ENCODE measurements at places on chromosomes 2 and 18.

- DNase-seq, result peak; percentile 43
Measured at GRCh38 chr18:61950371-61950770, 57.6 kb upstream of the RNF152 start.

DNA sequence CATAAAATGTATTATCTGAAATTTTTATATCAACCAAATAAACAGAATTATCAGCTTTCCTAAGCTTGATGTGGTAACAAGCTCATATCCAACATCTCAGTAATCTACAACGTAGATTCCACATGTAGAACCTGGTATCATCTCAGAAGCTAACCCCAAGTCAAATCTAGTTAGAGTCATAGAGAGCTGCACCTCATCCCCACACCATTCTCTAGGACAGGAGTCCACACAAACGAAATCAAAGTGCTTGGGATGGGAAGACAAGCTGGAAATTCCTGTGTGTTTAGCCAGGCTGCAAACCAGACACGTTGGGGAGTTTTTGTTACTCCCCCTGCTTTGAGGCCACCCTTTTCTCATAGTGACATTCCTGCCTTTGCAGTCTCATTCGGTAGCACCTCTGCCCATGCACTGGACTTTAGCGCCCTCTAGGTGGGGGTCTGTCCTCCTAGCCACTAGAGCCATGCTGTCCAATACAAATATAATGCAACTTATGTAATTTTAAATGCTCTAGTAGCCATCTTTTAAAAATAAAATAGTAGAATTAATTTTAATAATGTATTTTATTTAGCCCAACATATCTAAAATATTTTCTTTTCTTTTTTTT lies 28.1 kb upstream of the SATB2 start:
- DNase-seq, result peak; percentile 60

GRCh38 chr2:138707392-138708074 lies 72.7 kb downstream of the NXPH2 start:
- no peak for DNase-seq

- DNase-seq, result no peak
Measured at GRCh38 chr18:27400001-27400400, 214.9 kb upstream of the CHST9 start.

- no peak for DNase-seq
Measured at GRCh38 chr2:23460228-23460627, 75.2 kb downstream of the KLHL29 start.

DNA sequence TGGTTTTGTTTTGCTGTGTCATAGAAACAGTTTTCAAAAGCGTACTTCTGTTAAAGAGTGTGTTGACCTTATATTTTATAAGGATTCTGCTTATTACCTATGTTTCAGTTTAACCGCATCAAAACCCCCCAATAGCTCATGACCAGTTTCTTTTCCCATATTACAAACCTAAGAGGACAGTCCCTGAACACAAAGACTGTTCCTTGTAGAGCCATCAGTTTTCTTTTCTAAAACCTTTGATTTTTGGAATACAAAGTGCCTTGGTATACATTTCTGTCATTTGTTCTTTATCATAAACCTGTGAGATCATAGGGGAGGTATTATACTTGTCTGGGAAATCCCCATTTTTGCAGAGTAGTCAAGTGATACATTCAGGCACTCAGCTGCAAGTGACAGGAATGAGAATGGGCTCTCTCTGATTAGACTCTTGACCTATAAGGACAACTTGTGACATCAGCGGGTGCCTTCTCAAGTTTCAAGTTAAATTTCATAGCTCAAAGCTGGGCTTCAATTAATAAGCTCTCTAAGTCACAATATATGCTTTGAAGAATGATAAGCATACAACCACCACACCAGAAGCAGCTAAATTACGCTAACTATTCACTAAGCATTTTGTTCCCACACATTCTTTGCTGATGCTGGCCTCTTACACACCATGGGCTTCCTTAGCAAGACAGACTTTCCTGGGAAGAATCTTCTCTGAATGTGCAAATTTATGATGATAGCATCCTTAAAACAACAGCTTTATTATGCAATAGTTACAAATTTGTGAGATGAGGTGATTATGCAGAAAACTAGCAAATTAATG lies 97.5 kb upstream of the CD302 start:
- no peak for DNase-seq

All from dermis microvascular lymphatic vessel endothelial cell (primary cell).